Panc1 (cell line): ENCODE measurements at places on chromosomes 6 and 20. TPM values are rescaled to one million over a fixed set of nuclear protein-coding genes. Genes with fewer than 3 reads are reported as not detected.

The UBE2J1 gene
- total RNA-seq: 30.5 TPM

The KIF16B gene
- total RNA-seq: 16.6 TPM

The GABRR1 gene
- not detected for total RNA-seq

The FOXQ1 gene
- 11.7 TPM for total RNA-seq

The DPPA5 gene
- not detected for total RNA-seq
